ENCODE measurements at places on chromosomes 2 and 18. TPM values are rescaled to one million over a fixed set of nuclear protein-coding genes. Genes with fewer than 3 reads are reported as not detected.

The CYBRD1 gene
- total RNA-seq: 193 TPM

The FHL2 gene
- total RNA-seq: 62.0 TPM

The CAPN10 gene
- 15.3 TPM for total RNA-seq

The POTEJ gene
- not detected for total RNA-seq

The CEP192 gene
- 30.4 TPM for total RNA-seq

The OSBPL1A gene
- 71.3 TPM for total RNA-seq

The FIGN gene
- total RNA-seq: 2.9 TPM

Measured in sigmoid colon (tissue), 7 donors.